ENCODE measurements at places on chromosomes 5 and 9.

GRCh38 chr5:45402804-45403455 is 293.2 kb downstream of the HCN1 start:
- no peak for DNase-seq

DNA sequence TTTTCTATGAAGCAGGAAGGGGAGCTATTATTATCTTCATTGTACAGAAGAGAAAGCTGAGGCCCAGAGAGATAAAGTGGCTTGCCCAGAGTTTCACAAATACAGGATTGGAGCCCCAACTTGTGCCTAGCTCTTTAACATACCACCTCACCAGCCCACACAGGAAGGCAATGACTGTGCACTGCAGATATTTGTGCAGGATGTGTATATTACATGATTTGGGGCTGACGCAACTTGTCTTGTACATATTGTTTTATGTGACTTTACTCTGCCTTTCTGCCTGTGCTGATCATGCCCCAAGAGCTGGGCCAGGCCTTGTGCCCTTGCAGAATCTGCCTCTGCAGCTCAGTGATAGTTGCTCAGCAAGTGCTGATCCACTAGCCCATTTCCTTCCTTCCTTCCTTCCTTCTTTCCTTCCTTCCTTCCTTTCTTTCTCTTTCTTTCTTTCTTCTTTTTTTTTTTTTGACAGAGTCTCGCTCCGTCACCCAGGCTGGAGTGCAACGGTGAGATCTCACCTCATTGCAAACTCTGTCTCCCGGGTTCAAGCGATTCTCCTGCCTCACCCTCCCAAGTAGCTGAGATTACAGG is 106.6 kb upstream of the TBCA start:
- DNase-seq = no peak

- no peak for DNase-seq
These were observed 89.5 kb upstream of the ZBTB43 start for GRCh38 chr9:126715382-126715781.

- no peak for DNase-seq
These were observed 179.6 kb downstream of the DRD1 start for GRCh38 chr5:175264406-175264805.

DNA sequence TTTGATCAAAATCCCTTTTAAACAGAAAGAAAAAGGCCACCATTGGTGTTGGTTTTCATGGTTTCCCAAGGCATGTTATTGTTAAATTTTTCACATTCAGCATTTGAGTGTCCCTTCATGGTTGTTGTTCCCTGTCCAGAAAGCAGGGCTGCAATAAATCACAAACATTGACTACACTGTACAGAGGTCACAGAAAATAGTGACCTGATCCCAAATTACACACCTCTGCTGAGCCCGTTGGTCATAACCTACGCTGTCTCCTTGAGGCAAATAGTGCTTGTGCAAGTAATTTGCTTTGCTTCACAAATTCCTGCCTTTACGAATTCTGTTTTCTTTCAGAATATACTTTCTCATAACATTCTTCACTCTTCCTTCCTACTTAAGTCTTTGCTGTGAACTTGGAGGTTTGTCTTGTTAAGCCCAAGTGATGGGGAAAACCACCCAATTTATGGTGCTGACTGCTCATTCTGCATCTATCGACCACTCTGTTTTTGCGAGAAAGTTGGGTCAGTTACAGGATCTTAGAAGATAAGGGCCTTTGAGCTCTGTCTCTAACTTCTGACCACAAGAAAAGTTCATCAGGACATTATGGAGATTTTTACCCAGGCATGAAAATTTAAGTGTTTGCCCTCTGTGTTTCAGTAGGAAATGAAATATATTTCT is 16.0 kb downstream of the PIK3R1 start:
- DNase-seq = no peak

GRCh38 chr9:104988539-104988938 is 60.6 kb upstream of the ABCA1 start:
- no peak for DNase-seq

Measured in activated naive CD4-positive, alpha-beta T cell (primary cell).